NCI-H2227 treated with DMSO at 0.1 percent for 48 hours (cell line): ENCODE measurements at places on chromosomes 7 and 10.

DNA sequence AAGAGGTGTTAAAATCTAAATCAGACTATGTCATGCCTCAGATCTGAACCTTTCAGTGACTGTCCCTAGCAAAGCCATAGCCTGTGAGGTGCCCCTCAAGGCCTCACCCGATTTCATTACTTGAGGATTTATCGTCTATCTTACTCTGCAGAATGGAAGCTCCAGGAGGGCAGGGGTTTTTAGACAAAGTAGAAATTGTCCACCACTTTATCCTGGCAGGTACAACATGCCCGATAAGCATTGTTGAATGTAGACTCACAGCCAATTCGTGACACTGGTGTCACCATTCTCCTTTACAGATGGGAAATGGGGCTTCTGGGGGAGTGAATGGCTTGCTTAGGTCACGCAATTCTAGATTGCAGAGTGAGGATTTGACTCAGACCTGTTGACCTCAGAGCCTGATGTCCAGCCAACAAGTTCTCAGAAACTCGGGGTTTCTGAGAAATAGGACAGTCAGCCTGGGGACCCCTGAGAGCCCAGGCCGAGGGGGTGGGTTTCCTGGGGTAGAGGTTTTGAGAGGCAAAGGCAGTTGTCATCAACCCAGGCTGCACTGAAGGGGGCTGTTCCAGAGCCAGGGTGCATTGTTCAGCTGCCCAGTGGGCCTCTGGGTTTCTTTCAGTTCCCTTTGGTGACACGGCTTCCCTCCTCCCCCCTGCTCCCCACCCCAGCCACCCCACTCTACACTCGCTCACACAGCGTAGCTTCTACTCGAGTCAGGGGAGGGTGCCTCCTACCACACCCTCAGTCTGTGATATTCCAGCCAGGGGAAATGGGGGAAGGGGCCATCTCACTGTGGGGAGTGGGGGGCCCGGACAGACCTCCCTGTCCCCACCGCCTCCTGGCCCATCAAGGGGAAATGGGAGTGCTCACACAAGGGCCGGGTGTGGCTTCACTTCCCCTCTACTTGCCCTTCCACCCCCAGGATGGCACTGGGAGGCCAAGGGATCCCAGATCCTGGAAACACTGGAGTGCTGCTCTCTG lies 3.1 kb upstream of the IRF5 start:
- no peak for DNase-seq

DNA sequence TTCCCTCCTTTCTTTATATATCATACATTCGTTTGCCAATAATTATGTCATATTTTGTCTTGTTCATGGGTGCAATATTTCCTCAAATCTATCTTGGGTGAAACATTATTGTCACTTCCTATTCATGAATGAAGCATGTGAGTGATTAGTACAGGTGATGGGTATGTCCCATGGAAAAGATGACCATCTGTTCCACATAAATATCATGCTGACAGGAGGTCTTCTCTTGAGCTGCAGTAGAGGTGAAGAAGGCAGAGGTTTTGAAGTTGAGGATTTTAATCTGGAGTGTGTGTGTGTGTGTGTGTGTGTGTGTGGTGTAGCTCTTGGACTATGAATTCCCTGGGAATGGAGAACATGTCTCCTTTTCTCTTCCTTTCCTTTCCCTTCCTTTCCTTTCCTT lies 350.5 kb upstream of the CHRM2 start:
- no peak for DNase-seq

DNA sequence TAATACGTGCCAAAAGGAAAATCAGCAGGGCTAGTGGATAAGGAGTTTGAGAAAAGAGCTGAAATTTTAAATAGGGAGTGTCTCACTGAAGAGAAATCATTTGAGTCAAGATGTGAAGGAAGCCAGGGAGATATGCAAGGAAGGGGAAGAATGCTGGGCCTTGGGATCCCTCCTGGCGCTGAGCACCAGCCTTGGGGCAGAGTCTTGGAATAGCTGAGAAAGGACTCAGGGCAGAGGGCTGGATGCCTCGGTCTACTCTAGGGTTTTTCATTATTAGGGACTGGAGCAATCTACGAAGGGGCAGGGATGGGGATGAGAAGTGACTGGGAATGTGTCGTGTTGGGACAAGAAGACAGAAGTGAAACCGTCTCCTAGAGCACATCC lies 484 bp downstream of the ZWINT start:
- DNase-seq = no peak

DNA sequence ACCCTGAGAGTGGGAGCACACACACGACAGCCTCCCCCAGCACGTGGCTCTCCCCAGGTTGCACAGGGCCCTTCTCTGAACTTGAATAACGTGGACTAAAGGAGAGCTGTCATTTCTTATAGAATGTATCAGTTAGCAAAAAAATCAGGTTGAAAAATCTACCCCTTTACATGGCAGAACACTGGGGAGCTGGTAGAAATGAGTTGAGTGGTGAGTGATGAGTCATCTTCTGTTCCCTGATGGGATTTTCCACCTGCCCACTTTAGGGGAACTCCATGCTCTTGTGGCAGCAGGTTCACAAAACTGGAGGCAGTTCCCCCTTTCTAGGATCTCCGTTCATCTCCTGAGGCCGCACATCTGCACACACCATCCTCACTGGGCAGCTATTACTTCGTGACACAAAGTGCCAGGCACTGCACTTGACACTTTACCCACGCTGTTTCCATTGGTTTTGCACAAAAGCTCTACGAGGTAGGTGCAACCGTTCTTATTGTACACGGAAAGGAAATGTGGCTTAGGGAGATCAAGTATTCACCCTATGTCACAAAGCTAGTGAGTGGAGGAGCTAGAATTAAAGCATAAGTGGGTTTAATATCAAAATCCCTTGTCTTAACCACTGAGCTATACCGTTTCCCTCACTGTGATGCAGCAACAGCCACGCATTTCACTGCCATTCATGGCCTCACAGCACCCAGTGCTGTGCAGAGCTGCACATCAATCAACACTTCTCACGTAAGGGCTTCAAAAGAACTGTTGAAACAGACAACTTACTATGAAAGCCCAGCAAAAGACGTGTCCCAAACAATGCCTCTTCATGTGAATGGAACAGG lies 80.2 kb downstream of the RNF216 start:
- no peak for DNase-seq

DNA sequence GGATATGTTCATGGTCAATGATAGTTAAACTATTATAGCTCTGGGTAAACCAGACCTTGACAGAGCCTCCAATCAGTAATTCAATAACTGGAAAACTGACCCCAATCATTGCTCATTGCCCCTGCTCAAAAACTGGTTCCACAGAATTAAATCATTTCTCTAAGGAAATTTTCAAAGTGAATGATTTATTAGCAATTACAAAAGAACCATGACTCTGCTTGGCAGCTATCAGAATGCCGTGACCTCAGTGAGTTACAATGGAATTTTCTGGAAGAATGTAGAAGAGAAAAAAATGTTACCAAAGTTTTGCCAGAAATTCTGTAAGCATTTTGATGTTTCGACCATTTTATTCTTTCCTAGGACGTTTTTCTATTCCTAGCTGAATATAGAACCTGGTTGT lies 106.8 kb upstream of the APBB1IP start:
- DNase-seq = no peak

DNA sequence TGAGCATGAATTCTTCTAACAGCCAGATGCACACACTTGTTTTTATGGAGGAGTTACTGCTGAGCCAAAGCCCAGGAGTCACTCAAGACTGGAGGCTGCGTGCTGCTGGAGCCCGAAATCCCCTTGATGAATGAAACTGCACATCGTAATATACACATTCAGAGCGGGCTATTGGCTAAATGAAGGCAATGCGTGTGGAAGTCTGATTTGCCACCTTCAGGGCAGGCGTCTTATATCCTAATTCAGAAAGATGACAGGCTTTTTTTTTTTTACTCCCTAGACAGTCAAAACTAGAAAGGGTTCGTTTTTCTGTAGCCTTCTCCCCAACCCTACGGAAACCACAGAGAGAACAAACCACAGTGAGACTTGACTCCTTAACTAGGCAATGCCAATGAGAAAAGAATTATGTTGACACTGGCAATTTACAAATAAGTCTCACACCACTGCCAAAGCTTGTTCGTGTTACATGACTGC lies 227.2 kb upstream of the KLF14 start:
- DNase-seq = no peak

DNA sequence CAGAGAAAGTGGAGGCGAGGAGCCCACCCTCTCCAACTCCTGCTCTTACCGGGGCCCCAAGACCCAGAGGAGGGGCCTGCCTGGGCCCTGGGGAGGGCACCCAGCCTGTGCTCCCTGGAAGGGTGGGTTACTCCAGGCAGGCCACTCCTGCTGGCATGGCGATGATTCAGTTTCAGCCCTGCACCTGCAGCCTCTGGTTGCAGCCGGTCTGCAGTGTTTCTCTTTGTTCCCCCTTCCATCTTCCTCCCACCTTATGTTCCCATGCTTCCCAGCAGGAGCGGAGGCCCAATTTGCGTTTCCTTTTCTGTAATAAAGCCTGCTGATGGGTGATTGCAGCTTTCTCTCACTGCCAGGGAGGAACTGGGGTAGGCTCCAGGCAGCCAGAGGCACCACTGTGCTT lies 53.2 kb upstream of the FAM20C start:
- no peak for DNase-seq

DNA sequence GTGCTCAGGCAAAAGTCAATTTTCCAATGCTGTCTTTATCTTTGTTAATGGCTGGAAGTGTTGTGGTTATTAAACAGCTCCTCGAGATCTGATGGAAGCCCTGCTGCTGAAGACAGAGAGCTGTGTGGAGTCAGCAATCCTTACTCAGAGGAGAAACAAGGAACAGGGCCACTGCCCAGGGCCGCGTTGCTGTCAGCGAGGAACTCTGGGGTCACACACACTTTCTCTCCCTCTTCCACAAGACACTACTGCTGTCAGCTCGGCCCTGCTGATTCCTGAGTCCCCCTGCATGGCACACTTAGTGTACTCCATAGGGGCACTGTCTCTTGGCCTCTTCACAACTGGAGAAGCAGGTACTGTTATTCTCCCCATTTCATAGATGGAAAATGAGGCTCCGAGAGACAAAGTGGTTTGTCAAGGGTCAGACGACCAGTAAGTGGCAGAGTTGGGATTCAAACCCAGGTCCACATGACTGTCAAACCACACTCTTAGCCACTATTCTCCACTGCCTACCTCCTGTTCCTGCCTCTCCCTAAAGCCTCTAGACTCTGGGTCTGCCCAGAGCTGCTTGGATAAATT lies 29.3 kb upstream of the PDCD4 start:
- no peak for DNase-seq

GRCh38 chr7:139854124-139854511 lies 25.1 kb downstream of the TBXAS1 start:
- DNase-seq = no peak

- no peak for DNase-seq
Measured at GRCh38 chr7:7639421-7639820, 1.1 kb upstream of the UMAD1 start.

- DNase-seq = no peak
Measured at GRCh38 chr7:149731207-149731955, 42.0 kb downstream of the ZNF467 start.

- no peak for DNase-seq
Measured at GRCh38 chr10:117768333-117769042, 225.9 kb downstream of the EMX2 start.

DNA sequence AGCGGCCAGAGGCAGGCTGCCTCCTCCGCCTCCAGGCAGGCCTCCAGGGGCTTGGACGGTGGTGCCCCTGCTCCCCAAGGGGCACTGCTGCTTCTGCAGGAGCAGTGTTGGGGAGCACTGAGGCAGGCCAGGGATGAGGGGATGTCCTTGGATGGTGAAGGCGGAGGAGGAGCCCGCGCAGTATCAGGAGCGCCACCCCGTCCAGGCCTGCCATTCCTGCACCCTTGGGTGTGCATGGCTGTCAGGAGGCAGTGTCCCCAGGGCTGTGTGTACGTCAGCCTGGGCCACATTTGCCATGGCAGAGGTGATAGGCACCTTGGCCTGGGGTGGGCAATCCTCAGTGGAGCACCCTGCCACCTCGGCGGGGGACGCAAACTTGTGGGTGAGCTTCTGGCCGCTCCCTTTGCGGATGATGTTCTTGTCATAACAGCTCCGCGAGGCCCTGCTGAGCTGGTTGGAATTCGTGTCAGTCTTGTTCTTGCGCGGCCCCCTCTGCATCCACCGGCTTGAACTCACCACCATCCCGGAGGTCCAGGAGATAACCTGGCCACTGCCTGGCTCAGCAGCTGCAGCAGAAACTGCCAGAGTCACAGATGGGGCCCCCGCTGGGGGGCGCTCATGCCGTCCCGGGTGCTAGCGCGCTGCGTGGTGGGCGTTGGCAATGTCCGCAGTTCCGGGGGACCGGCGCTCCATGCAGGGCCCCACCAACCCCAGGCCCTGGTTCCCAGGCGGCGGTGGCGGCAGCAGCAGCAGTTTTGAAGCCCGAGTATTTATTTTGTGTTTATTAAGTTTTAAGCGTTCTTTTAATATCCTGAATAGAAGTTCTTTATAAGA lies 182.3 kb upstream of the ADCY1 start:
- DNase-seq = no peak

GRCh38 chr10:71392292-71392691 lies 4.4 kb upstream of the CDH23 start:
- DNase-seq = no peak
